ENCODE measurements at places on chromosomes 5 and 9.

- DNase-seq: no peak
Measured at GRCh38 chr5:6162175-6162574, 216.2 kb downstream of the MED10 start.

GRCh38 chr5:76663573-76663972, 40.4 kb upstream of the F2RL2 start:
- no peak for DNase-seq

GRCh38 chr5:142659405-142659804, 26.5 kb downstream of the FGF1 start:
- no peak for DNase-seq

DNA sequence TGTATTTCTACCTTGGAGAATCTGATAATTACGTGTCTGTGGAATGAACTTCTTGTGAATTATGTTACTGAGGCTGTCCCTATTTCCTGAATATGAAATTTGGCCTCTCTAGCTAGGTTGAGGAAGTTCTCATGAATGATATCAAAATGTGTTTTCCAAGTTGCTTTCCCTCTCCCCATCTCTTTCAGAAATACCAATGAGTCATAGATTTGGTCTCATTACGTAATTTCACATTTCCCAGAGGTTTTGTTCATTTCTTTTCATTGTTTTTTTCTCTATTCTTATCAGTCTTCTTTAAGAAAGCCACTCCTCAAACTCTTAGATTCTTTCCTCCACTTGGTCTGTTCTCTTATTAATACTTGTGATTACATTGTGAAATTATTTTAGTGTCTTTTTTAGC, 923.8 kb upstream of the CDH9 start:
- DNase-seq: no peak

- DNase-seq: no peak
Measured at GRCh38 chr5:123093111-123093600, 4.1 kb downstream of the PRDM6 start.

DNA sequence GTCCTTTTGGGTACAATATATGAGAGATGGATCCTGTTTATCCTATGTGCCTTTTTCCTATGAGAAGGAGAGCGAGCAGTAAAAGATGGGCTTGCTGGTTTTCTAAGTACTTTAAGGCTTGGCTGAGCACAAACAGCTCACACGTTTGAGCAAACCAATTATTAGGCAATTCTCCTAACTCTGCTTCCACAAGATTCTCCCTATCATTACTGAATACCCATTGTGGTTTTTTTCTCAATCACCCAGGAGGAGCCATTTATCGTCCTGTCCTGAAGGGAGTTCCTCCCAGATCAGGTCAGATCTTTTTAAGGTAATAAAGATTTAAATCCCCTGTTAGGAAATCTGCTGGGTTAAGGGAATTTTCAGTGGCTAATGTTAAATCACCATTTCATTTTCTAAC, 19.4 kb upstream of the C1QTNF3 start:
- DNase-seq: no peak

DNA sequence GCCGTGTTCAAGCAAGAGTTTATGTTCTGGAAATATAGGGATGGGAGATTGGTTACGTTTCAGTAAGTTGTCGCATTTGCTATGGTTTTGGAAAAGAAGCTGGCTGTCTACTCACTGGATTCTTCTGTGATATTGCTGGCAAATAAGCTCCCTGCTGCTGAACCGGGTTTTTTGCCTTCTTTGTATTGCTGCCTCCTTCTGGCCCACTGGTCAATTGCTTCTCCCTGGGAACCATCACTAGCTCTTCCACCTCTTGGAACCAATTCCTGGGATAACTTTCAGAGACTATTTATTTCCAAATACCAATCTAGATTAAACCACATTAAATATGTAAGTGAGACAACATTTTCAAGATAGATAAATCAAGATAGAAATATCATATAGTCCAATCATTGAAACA, 43.0 kb downstream of the NUDT12 start:
- DNase-seq: no peak
